ENCODE measurements at places on chromosomes 16 and 17.

DNA sequence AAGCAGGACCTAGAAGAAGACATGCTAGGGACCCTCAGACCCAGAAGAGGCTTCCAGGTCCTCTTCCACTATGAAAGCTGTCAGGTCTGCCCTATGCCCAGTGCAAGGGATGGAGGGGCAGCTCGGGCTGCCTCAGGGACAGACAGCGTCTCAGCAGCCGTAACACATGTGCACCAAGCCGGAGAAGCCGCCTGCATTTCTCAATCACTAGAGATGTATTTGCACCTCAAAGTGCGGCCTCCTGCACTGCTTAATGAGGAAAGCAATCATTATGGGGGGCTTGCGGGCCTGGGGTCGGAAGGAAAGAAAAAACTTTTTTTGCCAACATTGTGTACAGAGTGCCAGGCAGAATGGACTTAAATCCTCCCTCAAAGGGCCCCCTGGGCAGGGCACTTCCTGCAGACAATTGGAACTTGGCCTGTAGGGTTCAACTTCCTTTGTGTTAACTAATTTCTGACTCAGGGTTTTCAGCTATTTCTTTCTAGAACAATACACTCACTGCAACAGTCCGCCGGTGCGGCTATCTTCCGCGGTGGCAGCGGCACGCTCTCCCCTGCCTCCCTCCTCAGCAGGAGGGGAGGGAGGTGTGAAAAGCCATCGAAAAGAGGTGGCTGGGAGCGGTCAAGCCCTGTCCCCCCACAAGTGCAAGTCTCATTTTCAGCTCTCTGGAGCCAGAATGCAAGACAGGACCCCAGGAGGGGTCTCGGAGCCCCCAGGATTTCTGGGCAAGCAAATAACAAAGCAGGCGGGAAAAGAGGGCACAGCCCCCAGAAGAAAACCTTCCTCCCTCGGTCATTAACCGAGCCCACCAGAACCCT is 101.2 kb downstream of the ZNF423 start:
- DNase-seq: no peak

DNA sequence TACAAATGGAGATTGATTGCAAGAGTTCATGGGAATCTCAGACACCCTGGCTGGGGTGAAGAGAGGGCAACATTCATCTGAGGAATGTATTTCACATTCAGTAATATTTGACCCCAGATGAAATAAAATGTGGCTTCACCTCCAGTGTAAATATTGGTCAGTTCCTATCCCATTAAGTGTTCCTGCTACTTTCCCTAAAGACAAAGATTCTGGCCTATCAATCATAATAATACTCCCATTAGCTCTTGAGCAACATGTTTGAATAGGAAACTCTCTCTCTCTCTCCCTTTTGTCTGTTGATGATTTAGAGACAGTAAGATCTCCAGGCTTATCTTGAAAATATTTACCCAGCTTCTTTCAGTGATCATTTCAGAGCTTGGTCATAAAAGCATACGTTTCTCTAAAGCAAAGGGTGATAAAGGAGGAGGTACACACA is 70.1 kb downstream of the KCNJ2 start:
- no peak for DNase-seq

- no peak for DNase-seq
These were observed 50.4 kb downstream of the ARHGAP27 start for GRCh38 chr17:45382226-45382625.

DNA sequence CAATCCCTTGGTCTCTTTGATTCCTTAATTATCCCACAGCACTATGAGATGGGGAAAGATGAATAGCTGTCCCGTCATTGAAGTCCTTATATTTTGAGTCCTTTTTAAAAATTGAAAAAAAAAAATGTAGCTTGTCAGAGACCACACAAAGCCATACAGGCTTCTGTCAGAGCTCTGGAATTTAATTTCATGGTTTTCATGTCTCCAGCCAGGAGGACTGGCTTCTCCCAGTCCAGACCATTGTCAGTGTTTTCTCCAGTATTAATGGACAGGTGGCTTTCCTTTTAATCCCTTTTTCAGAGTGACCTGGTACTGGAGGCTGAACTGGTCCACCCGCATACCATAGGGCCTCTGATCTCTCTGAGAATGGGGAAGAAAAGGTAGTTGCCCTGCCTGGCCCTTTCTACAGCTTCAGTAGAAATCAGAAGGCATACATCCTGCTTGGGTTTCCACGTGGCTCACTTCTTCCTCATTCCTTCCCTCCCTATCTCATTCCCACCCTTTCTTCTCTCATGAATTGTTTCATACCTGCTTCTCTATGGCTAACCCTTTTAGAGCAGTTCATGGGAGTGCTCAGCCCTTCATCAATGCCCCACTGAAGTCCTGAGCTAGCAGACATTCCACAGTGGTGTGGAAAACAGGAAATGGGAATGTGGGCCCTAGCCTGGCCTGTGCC is 29.1 kb downstream of the TRIM16 start:
- no peak for DNase-seq

DNA sequence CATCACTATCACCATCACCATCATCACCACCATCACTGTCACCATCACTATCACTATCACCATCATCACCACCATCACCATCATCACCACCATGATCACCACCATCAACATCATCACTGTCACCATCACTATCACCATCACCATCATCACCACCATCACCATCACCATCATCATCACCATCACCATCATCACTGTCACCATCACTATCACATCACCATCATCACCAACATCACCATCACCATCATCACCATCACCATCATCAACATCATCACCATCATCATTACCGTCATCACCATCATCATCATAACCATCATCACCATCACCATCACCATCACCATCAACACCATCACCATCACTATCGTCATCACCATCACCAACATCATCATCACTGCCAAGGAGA is 273.8 kb downstream of the FOXL1 start:
- DNase-seq: no peak

DNA sequence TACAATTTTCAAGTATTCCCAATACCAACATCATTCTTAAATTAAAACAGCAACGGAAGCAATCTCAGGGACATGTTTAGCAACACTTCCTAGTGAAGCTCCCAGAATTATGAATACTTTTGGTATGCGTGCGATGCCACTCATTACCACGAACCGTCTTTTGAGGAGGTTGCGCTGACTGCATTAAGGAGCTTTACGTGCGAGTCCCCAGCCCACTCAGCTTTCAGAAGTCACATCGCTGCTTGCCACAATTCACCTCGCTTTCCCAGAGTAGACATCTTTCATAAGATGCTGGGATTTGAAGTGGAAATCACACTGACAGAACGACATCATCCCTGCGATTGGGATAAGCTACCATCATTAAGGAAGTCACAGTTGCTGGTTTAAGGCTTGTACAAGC is 441.6 kb upstream of the HSBP1 start:
- no peak for DNase-seq

GRCh38 chr17:59466946-59467801 is 98.2 kb upstream of the DHX40 start:
- DNase-seq: no peak

DNA sequence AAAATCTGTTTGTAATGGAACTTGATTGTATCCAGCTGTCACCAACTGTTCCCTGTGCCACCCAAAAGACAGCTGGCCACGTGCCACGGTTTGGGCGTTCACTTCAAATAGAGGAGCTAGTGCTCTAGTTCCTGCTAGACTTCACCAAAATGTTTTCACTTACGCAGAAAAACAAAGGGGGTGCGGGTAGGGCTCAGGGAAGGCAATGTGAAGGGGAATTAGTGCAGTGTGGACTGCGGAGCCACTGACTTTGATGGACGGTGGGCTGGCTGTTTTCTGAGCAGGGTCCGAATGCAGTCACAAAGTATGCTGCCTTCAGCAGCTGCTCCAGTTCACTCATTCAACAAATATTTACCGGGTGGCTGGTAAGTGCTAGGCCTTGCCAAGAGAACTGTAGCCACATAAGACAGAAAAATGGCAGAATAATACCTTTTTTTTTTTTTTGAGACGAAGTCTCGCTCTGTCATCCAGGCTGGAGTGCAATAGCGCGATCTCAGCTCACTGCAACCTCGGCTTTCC is 7.6 kb upstream of the CYTH1 start:
- DNase-seq: no peak

- DNase-seq: no peak
These were observed 17.4 kb downstream of the ASPSCR1 start for GRCh38 chr17:81994593-81995462.

DNA sequence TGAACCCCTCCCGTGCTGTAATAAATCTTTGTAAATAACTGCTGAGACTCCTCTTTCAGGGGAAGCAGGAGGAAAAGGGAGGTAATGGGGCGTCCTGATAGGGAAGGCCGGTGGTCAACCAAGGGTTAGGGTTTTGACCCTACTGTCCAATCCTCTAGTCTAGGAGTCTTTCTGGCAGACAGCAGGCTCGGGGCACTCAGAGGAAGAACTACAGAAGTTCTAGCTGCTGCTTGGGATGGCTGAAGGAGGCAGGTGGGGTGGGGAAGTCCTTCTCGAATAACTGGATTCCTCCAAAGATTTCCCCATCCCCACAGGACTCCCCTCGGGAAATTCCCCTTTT is 387 bp upstream of the STARD3 start:
- DNase-seq: peak; percentile 13

GRCh38 chr17:46108550-46109110 is 84.6 kb downstream of the KANSL1 start:
- DNase-seq: no peak

- DNase-seq: no peak
These were observed 3.0 kb downstream of the NOL3 start for GRCh38 chr16:67173323-67173722.

- DNase-seq: no peak
These were observed 53.9 kb upstream of the ERN1 start for GRCh38 chr17:64183815-64184214.

- DNase-seq: no peak
These were observed 30.1 kb downstream of the PGS1 start for GRCh38 chr17:78408476-78409050.

Measured in stimulated activated CD4-positive, alpha-beta T cell treated with anti-CD3 and anti-CD28 coated beads, Interleukin-12 subunit alpha, Interleukin-12 subunit beta, amount 100 ng/mL, for 4 hours (primary cell).